ENCODE measurements at places on chromosomes 16 and 17.

GRCh38 chr17:60971515-60972369 is 294.1 kb downstream of the BCAS3 start:
- no peak for DNase-seq

DNA sequence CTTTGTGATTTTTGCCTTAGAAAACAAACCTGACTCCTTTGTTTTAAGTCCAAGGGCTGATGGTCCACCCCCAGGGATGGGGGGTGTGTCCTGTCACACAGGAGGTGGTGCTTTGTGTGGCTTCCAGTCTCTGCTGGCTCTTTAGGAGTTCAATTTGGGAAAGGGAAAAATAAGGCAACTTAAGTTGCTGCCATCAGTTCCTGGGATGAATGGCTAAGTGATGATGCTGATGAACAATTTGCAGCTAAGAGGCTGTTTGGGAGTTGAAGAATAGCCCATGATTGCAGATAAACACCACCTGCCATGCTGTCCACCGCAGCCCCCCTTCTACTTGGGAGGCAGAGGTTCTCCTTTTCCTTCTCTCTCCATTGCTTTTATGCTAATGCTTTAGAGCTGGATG is 40.2 kb downstream of the ARL4D start:
- no peak for DNase-seq

DNA sequence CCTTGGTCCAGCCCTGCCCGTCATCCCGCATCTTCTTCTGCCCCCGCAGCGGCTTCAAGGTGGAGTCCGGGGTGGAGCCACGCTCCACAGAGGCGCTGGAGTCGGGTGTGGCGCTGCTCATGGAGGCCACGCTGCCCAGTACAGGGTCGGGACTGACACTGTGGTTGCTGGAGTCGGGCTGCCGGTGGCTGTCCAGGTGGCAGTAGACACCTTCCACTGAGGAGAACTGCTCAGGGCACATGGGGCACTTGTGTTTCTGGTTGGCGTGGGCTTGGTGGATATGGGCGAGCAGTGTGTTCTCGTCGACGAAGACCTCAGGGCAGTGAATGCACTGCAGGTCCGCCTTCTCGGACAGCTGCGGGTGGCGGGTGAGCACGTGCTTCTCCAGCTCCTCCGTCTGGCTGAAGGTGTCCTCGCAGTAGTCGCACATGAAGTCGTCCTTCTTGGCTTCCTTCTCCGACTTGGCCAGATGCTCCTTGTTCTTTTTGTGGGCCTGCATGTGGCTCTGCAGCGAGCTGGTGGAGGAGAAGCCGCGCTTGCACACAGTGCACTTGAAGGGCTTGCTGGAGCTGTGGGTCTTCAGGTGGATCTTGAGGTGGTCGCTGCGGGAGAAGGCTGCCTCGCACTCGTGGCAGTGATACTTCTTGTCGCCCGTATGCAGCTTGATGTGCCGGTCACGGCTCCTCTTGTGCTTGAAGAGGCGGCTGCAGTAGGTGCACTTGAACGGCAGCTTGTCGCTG is 217.8 kb downstream of the ZNF423 start:
- no peak for DNase-seq

DNA sequence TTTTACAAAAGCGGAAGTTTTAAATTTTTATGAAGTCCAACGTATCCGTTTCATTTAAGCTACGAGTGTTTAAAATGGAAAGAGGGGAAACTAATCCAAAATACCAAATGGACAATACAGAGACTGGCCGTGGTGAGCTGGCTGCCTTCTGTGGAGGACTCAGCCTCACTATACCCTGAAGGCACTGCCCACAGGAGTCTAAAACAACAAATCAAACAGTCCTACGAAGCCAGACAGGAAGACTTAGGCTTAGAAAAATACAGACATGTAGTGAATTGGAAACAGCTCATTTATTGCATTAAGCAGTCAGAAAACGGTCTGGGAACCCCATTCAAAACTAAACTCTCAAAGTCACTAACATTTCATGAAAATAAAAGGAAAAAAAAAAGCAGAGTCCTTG is 75.1 kb downstream of the CYTH1 start:
- DNase-seq = no peak

DNA sequence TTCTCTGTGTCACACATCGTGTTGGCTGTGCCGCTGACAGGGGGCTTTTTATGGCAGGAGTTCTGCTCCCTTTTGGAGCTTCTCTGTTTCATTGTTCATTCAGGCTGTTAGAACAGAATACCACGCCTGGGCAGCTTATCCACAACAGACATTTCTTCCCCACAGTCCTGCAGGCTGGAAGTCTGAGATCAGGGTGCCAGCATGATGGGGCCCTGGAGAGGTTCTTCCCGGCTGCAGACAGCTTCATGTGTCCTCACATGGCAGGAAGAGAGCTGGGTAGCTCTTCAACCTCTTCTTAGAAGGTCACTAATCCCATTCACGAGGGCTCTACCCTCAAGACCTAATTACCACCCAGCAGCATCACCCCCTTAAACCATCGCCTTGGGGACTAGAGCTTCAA is 65.1 kb downstream of the DHRS7C start:
- DNase-seq = no peak

- DNase-seq = no peak
Measured at GRCh38 chr16:50269769-50270509, 3.6 kb downstream of the ADCY7 start.

GRCh38 chr17:75245011-75245410 is 16.4 kb downstream of the GGA3 start:
- no peak for DNase-seq

DNA sequence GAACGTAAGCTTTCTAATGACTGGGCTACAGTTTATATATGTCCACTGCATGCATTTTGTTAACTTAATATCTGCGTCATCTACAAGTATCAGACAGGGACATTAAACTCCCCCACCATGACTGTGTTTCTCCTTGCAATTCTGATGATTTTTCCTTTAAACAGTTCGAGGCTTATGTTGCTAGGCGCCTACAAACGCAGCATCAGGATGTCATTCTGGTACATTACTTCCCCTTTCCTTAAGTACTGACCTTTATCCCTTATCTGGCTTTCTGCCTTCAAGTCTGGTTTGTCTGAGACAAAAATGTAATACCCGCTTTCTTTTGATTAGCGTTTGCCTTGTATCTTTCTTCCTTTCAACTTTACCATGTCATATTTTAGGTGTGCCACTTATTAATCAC is 362.4 kb downstream of the SLC39A11 start:
- DNase-seq = no peak

GRCh38 chr17:58487589-58488427 is at the start of gene HSF5:
TSS of gene HSF5 (minus strand) at chr17:58488408. CDS start at chr17:58488274, 134 bp downstream.
- DNase-seq = no peak

DNA sequence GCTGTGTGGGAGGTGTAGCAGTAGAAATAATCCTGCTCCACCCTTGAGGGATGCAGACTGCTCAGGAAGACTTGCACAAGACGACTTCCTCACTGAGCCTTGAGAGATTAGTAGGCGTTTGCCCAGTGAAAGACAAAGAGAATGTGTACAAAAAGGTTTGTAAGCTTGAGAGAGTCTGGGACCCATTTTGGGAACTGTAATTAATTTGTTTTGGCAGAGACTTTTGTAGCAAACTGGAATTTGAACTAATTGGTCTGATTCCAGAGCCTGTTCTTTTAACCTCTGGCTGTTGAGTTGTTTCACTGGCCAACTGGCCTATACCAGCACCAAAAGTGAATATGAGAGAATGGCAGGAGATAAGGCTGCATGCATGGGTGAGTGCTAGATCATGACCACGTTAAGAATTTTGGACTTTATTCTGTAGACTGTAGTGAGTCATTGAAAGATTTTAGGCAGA is 75.5 kb downstream of the AATF start:
- no peak for DNase-seq

DNA sequence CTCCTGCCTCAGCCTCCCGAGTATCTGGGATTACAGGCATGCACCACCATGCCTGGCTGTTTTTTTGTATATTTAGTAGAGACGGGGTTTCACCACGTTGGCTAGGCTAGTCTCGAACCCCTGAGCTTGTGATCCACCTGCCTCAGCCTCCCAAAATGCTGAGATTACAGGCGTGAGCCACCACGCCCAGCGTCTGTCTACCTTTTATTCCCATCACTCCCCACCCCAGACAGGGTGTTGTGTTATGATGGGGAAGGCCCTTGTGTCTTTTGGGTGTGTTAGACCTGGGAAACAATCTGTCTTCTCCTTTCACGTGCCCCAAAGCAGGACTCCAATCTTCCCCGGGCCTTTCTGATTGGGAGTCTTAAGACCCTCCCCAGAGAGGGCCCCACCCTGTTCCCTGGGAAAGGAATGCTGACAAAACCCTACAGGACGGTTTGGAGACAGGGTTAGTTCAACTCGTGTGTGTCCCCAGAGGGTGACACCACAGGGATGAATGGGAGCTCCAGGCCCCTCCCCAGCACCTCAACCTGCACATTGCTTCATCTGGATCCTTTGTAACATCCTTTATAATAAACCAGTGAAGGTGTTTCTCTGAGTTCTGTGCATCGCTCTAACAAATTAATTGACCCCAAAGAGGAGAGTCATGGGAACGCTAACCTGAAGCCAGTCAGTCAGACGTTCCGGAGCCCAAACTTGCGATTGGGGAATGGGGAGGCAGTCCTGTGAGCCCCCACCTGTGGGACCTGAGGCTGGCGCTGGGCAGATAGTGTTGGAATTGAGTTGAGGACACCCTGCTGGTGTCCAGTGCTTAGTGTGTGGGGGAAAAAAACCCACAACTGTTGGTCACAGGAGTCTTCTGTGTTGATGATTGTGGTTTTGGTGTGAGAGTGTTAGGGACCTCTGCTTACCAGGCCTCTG is 3.2 kb upstream of the ELOB start:
- no peak for DNase-seq

DNA sequence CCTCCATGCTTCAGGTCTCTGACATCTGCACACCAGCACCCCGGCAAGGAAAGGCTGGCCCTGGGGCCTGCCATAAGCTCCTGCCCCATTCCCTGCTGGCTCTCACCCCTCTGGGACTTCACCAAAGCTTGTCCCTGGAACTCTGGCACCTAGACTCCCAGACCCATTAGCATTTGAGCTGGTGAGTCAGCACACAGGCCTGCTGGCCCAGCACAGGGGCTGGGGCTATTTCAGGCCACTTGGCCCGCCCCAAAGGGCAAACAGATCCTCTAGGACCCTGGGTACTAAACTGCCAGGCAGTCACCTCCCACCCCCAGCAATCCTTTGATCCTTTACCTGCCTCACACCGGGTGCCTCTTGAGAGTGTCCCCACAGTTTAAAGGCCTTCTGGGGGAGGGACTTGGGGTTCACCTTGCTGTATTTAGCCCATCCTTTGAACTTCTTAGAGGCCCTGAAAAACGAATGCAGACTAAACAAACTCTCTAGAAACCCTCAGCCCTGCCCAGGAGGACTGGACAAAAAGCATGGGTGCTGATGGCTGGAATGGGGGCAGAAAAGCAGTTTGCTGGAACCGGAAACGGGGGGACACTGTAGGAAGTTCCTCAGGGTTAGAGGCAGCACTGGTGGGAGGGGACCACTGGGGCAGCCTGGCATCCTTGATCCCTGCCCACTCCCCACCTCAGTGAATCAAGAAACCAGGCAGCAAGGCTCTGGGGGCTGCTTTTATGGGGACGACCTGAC is 3.2 kb upstream of the SAMD14 start:
- no peak for DNase-seq

DNA sequence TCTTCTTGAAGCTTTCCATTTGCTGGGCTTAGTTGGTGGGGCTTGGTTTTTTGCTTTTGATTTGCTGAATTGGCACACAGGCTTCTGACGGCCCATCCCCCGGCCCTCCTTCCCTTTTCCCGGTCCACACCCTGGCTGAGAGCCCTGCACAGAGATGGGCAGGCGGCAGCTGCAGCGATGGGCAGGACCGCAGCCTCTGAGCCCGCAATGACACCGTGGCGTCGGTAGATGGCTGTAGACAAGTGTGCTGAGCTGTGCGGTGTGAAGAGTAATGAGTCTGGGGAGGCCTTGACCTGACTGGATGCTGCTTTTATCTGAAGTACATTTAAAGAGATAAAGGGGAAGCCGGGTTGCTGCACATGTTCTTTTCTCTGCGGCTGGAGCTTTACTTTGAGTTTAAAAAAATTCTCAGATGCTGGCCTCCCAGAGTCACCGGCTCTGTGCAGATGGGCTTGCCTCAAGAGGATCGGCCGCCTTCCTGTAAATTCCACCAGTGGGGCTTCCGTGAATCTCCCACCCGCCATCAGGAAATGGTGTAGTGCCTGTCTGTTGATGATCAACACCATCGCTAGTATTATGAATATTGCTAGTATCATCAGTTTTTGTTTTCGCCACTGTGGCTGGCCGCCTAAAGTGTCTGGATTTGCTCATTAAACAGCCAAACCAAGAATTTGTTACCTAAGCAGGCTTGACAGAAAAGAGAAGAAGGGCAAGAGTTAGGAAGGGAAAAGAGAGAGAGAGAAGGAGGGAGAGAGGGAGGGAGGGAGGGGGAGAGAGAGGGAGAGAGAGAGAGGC is 245.6 kb upstream of the RBFOX1 start:
- DNase-seq = no peak

- no peak for DNase-seq
Measured at GRCh38 chr17:27905447-27906225, 12.5 kb upstream of the LYRM9 start.

- DNase-seq = no peak
Measured at GRCh38 chr16:89589241-89589926, 13.8 kb downstream of the CPNE7 start.

- no peak for DNase-seq
Measured at GRCh38 chr16:75311383-75311938, 60.0 kb upstream of the BCAR1 start.

DNA sequence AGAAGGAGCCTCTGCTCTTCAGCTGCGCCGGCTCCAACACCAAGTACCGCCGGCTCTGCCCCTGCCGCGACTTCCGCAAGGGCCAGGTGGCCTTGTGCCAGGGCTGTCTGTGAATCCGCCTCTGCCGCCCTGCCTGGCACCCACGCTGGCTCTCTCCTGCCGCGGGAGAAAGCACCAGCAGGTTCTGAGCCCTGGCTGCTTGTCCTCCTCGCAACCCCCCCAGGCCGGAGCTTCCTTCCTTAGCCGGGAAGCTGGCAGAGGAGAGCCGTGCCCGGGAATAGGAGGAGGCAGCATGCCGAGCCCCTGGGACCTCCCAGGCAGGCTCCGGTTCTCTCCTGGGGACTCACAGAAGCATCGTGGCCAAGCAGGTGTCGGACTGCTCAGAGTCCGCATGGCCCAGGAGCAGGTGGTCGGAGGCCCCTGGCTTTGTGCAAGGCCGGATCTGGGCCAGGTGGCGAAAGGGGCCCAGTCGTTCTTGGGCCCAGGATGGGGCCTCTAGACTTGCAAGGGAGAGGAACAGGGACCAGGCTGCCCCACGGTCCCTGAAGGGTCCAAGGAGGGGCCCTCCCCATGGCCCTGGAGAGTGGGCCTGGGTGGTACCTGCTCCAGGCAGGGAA is 80.6 kb downstream of the MGAT5B start:
- DNase-seq = no peak

GRCh38 chr16:19708296-19709205 is 9.5 kb downstream of the KNOP1 start:
- DNase-seq = no peak

Measured in SIG-M5 (cell line).